ENCODE measurements at places on chromosomes 5 and 9. TPM values are rescaled to one million over a fixed set of nuclear protein-coding genes. Genes with fewer than 3 reads are reported as not detected.

- DNase-seq, result no peak
Observed at GRCh38 chr5:167773668-167774301, 517.7 kb upstream of the WWC1 start.

- DNase-seq, result no peak
Observed at GRCh38 chr9:91359734-91360470, 1.8 kb downstream of the AUH start.

Gene LAMC3
- 3.7 TPM for polyA plus RNA-seq

Gene SLC6A7
- 0.52 TPM for polyA plus RNA-seq

GRCh38 chr5:55226934-55227663, at the start of gene MCIDAS:
TSS of gene MCIDAS (minus strand) at chr5:55227315. CDS start at chr5:55227138, 177 bp downstream.
- no peak for DNase-seq

GRCh38 chr9:111948951-111949350, 52.3 kb downstream of the UGCG start:
- DNase-seq, result no peak

GRCh38 chr9:4559261-4560182, 69.3 kb downstream of the SLC1A1 start:
- no peak for DNase-seq

- DNase-seq, result no peak
Observed at GRCh38 chr5:73625944-73626811, at the start of gene ARHGEF28. TSS of gene ARHGEF28 (plus strand) at chr5:73626196. CDS start at chr5:73684852, 58,656 bp downstream.

Data from muscle of back (tissue), 13 donors.